Stimulated activated CD4-positive, alpha-beta T cell treated with anti-CD3 and anti-CD28 coated beads, Interleukin-12 subunit alpha, Interleukin-12 subunit beta, amount 100 ng/mL, for 24 hours (primary cell): ENCODE measurements at places on chromosomes 11 and 22.

- no peak for DNase-seq
Measured at GRCh38 chr11:61482513-61482912, 26.0 kb upstream of the LRRC10B start.

GRCh38 chr11:96338910-96339705, 3.9 kb downstream of the MAML2 start:
- DNase-seq, result no peak

DNA sequence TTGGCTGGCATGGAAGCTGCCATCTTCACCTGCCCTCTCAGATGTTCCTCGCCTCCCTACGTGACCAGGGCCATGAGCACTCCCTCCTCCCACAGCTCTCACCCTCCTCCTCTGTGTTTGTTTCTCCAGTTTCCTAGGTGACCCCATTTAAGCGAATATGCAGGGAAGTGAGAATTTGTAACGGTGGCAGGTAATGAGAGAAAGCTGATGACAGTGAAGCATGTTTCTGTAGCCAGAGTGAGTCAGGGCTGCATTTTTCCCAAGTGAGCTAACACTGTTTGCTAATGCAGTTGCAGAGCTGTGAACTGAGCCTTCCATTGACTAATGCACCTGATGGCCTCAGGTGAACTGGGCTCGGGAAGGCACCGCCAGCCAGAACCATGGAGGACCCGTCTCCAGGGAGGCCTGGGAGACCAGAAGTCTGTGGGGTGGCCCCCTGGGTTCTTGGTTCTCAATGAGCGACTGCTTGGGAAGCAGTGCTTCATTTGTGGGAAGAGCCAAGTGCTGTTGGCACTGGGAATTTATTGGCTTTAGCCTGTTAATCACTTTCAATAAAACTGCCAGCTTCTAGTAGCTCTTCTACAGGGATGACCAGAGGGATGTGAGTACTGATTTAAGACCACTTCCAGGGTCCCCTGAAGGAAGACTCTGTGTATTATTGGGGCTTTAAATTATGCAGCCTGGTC, 64.5 kb downstream of the BARX2 start:
- DNase-seq, result no peak

DNA sequence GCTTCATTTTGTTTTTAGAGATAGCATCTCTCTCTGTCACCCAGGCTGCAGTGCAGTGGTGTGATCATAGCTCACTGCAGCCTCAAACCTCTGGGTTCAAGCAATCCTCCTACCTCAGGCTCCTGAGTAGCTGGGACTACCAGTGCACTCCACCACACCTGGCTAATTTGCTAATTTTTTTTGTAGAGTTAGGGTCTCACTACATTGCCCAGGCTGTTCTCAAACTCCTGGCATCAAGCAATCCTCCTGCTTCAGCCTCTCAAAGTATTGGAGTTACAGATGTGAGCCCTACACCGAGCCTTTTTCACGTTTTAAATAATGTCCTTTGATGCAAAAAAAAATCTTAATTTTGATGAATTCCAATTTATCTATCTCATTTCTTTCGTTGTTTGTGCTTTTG, 75.4 kb upstream of the LINC01488 start:
- no peak for DNase-seq
